ENCODE measurements at places on chromosomes 6 and 20. TPM values are rescaled to one million over a fixed set of nuclear protein-coding genes. Genes with fewer than 3 reads are reported as not detected.

SLC24A3 gene
- total RNA-seq: 2.3 TPM

TRDN gene
- under 0.01 TPM for total RNA-seq

RPS10 gene
- 2,358 TPM for total RNA-seq

ENTPD6 gene
- total RNA-seq: 39.2 TPM

SLC16A10 gene
- 1.4 TPM for total RNA-seq

COL9A3 gene
- 1.0 TPM for total RNA-seq

NRSN1 gene
- total RNA-seq: not detected

MYLK2 gene
- total RNA-seq: 0.13 TPM

ZNF335 gene
- total RNA-seq: 19.5 TPM

RGS17 gene
- 1.1 TPM for total RNA-seq

MYCT1 gene
- 0.13 TPM for total RNA-seq

OR2B6 gene
- not detected for total RNA-seq

SLC17A1 gene
- not detected for total RNA-seq

SLC35F1 gene
- not detected for total RNA-seq

TCF21 gene
- not detected for total RNA-seq

TBXT gene
- total RNA-seq: not detected

PHACTR1 gene
- 12.2 TPM for total RNA-seq

SLC4A11 gene
- 1.2 TPM for total RNA-seq

BTN1A1 gene
- total RNA-seq: not detected

NMBR gene
- not detected for total RNA-seq

PI3 gene
- total RNA-seq: 0.32 TPM

CGA gene
- not detected for total RNA-seq

FAM209B gene
- total RNA-seq: 0.52 TPM

MUC21 gene
- total RNA-seq: not detected

GHRH gene
- total RNA-seq: not detected

UBE2V1 gene
- total RNA-seq: 95.7 TPM

MRPS18A gene
- total RNA-seq: 28.1 TPM

CRISP3 gene
- total RNA-seq: not detected

SLC35D3 gene
- not detected for total RNA-seq

TAGAP gene
- total RNA-seq: 0.11 TPM

SMIM13 gene
- 5.5 TPM for total RNA-seq

TNXB gene
- 41.1 TPM for total RNA-seq

NNAT gene
- 0.13 TPM for total RNA-seq

VSX1 gene
- total RNA-seq: not detected

PNLDC1 gene
- 0.65 TPM for total RNA-seq

KCNQ2 gene
- not detected for total RNA-seq

PDE10A gene
- 0.39 TPM for total RNA-seq

TMEM217 gene
- 2.6 TPM for total RNA-seq
